ENCODE measurements at places on chromosomes 5 and 9.

DNA sequence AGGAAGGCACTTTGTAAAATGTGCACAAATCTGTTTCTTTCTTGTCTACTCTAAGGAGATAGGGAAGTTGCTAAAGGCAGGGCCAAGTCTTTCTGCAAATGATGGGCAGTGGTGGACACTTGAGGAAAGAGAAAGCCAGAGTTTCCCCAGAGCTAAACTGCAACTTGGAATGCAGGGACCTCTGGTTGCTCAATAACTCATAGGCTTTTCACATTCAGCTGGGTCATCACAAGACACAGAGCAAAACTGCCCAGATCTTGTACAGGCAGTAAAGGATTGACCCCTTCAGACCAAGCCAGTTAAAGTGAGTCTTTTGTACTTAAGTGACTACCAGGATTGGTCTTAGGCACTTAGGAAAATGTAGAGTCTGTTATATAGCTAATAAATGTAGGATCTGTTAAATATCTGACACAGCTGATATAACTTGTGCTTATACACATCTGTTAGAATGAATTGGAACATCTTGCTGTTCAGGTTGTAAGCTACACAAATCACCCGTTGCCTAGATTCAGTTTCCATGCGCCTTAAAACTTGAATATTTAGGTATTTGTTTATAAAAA lies 13.5 kb upstream of the AGXT2 start:
- DNase-seq: no peak

- no peak for DNase-seq
Observed at GRCh38 chr9:135070964-135071735, 16.3 kb upstream of the OLFM1 start.

- no peak for DNase-seq
Observed at GRCh38 chr5:14900693-14901461, 29.3 kb upstream of the ANKH start.

- DNase-seq: no peak
Observed at GRCh38 chr9:99678566-99678965, 143.1 kb upstream of the NR4A3 start.

DNA sequence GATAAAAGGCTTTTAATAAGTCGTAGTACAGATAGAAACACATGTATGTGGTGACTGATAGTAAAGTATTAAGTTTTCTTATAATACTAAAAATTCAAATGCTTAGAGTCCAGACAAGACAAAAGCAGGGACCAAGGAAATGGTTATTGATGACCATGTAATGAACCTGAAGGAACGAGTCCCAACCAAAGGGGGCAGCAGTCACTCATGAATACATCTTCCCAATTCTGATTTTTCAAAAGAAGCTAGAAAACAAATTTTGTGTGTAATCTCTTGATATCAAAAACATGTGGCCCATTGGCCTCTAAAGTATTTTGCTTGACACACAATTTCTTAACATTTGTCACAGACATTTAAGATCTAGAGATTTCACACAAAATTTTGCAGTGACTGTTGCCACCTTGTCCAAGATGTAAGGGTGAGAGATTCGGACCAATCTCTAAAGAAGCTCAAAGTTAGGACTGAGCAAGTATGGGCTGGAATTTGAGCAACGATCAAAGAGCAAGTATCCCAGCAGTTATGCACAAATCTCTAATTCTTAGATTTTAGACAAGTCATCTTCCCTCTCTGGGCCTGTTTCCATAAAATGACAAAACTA lies 66.8 kb downstream of the ARL15 start:
- no peak for DNase-seq

DNA sequence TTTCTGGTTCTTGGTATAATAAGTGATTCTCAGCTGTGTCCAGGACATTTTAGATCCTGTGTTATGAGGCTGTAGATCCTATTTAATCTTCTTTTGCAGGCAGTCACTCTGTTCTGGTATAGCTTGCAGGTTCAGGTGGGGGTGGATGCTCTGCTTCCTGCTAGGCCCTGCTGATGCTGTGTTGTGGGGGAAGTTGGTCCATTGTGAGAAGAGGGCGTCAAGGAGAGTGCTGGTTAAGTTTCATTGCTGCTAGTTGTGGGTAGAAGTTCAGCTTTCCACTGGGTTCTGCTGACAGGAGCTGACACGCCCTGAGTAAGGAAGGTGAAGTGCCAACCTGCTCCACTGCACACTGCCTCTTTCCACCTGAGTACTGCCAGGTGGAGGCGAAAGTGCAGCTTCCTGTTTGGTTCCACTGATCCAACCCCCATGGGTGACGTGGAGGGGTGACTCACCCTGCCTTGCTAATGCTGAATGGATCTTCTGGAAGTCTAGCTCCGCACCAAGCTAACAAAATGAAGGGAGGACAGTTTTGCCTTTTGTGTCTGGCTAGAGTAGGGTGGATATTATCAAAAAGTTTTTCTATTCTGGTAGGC lies 16.3 kb downstream of the NMRK1 start:
- no peak for DNase-seq

DNA sequence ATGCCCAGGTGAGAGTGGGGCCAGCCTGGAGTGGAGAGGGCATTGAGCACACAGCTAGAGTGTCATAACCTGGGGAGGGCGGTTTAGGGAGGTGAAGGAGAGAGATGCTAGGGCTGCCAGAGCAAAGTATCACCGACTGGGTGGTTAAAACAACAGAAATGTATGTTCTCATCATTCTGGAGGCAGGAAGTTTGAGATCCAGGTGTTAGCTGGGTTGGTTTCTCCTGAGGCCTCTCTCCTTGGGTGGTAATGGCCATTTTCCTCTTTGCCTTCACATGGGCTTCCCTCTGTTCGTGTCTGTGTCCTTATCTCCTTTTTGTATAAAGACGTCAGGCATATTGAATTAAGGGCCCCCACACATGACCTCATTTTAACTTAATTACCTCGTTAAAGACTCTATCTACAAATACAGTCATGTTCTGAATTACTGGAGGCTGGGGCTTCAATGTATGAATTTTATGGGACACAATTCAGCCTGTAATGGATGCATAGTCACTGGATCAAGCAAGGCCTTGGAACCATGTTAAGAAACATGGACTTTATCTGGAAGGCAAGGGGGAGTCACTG lies 118.6 kb upstream of the IL12B start:
- no peak for DNase-seq

DNA sequence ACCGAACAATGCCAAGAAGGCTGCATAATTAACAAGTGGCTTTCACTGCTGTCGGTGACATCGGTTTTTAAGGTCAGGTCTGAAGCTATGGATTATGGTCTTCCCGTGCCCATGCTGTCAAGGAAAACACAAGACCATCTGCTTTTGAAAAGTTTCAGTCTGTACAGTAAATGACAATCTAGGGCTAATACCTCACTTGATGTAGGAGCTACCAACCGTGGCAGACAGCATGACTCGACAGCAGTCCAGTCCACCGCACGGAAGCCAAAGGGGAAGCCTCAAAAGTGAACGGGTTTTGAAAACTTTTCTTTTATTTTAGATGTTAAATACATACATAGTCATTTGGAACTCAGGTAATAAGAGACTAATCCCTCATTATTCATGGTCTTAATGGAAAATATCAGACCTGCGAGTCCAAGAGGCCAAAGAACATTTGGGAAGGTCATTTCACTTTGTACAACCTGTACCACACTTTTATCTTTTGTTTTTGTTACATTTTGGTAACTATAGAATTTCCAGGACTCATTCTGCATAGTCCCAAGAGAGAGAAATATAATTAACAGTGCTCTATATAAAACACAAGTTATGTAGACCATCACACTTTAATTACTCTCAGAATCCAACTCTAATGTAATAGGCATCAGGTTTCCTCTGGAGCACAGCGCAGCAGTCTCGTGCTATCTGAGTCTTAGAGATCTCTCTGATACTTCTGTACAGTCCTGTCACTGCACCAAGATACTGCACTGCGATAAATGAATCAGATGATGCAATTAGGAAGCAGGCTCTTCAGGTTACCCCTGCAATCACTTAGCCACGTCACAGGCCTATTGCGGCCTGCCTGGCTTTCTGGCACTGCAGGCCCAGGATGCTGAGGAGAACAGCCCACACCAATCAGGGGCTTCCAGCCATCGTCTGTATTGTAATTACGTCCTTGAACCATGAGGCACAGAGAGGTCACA lies 184.9 kb downstream of the FANCC start:
- no peak for DNase-seq

GRCh38 chr5:129097498-129098296 lies 3.1 kb downstream of the ISOC1 start:
- no peak for DNase-seq

DNA sequence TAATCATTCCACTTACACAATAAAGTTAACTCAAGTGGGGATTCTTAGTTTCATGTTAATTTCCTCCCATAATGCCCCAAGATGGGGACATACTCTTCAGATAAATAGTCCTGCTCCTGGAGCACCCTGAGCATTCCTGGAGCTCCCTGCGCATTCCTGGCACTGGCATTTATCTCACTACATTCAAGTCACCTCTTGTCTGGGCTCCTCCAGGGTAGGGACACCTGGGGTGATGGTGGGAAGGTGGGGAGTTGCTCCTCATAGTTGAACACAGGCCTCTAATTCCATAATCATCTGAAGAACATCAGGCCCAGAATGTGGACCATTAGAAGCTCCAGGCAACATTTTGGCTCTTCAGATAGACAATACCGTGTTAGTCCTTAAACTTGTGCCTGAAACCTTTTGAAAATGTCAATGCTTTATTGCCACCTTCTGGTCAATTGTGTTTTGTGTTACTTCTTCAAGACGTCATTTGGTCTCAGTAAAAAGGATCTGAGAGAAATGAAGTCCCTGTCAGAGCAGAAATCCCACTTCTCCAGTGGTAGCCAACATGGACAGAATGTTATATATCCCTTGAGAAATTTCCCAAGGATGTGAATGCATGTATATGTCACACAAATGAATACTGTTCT lies 14.2 kb upstream of the AGGF1 start:
- DNase-seq: no peak

DNA sequence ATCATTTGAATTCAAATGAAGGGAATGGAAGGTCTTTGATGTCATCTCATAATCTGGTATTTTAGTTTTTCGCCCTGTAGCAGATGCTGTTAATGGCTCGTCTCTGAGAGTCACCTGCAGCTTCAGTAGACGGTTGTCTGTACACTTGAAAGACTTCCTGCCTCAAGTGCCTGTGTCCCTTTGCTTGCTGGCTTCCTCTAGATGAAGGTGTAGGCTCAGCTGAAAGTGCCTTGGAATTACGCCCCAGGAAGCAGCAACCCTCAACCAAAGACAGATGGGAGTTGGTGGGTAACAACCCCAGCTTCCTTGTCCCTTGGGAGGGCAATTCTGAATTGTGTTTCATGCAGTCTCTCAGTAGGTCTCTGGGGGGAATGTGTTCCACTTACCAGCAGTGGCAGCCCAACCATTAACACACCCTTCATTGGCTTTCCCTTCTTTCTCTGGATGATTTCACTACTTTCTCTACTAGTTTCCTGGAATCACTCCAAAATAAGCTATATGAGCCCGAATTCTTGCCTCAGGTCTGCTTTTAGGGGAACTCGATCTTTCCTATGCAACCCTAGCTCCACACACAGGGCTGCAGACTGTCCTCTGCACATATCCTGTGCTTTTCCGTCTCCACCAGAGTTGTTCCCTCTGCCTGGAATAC lies 395.6 kb downstream of the DMAC1 start:
- no peak for DNase-seq

DNA sequence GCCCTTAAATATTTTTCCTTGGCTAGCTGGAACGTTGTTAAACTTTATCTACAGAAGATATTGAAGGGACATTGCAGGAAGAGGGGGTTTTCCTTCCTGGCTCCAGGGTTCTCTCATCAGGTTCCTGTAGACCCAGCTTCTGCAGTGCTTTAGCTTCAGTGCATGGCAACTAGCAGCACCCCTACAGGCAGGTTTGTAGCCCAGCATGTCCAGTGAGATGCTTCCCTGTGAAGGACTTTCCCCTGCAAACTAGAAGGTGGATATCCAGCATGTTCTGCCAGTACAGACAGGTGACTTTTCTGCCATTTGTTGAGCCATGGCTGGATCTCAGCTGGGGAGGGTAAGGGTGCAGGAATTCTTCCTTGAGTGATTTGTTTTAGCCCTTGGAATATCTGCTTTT lies 10.4 kb downstream of the CCL28 start:
- no peak for DNase-seq

DNA sequence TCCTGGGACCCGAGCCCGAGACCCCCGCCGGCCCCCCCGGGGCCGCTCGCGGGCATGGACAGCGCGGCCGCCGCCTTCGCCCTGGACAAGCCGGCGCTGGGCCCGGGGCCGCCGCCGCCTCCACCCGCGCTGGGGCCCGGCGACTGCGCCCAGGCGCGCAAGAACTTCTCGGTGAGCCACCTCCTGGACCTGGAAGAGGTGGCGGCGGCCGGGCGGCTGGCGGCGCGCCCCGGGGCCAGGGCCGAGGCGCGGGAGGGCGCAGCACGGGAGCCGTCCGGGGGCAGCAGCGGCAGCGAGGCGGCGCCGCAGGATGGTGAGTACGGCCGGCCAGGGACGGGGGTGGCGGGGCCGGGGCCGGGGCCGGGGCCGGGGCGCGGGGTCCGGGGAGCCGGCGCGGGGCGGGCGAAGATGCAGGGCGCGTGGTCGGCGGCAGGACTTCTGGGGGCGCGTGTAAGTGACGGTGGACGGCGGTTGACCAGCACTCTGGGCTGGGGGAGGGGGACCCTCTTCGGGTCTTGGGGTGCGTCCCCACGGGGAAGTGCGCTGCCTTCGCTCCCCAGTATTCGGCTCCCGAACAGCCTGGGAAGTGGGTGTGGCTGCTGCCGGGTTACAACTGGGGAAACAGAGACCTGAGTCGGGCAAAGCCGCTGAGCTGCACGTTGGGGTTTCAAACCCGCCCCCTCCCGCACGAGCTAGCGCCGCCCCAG lies 520 bp downstream of the PRRX2 start:
- DNase-seq: no peak

DNA sequence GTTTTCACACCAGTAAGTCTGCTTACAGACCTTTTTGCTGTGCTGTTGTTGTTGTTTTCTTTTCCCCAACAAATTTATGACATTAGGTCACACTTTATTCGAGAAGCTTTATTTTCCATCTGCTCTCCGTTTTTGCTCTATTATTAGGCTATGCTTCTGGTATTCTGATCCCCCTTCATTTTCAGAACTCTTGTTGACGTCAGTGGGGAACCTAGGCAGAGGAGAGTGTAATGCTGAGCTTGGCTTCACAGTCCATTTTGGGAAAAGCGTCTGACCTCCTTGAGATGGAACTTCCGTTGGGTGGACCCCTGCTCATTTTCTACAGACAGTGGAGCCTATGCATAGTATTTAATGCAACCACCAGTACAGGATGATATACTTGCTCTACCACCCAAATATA lies 387.9 kb upstream of the MEF2C start:
- no peak for DNase-seq

DNA sequence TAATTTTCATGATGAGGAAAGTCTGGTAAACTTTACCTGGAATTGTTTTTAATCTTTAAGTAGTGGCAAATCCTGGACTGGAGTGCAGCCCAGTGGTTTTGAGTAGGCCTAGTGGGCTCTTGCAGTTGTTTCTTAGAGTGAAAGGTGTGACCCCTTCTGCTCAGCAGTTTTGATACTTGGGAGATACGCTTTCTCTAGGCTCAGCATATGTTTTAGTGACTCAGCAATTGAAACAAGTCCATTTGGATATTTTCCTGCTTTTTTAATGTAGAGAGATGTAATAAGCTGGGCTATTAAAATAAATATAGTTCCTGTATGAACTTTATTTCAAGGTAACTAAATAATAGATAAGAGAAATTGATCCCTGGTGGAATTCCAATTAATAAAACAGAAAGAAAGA lies 6.0 kb downstream of the POLR3G start:
- DNase-seq: no peak

All from dorsolateral prefrontal cortex (tissue), 122 donors.